ENCODE measurements at places on chromosomes 7 and 10. TPM values are rescaled to one million over a fixed set of nuclear protein-coding genes. Genes with fewer than 3 reads are reported as not detected.

The VENTX gene
- total RNA-seq = not detected

The TMEM229A gene
- not detected for total RNA-seq

The CH25H gene
- not detected for total RNA-seq

The GHRHR gene
- not detected for total RNA-seq

The GBX1 gene
- total RNA-seq = not detected

The PLCE1 gene
- total RNA-seq = 5.2 TPM

The SEC61A2 gene
- total RNA-seq = 13.6 TPM

The IFIT3 gene
- total RNA-seq = 4.3 TPM
